Stimulated activated CD4-positive, alpha-beta T cell treated with anti-CD3 and anti-CD28 coated beads, Interleukin-15, amount 100 ng/mL, for 24 hours (primary cell): ENCODE measurements at places on chromosomes 13 and 19.

GRCh38 chr13:23695711-23696464, 125.7 kb downstream of the TNFRSF19 start:
- peak; percentile 60 for DNase-seq

- no peak for DNase-seq
These were observed 152.7 kb upstream of the SERP2 start for GRCh38 chr13:44220948-44221347.

DNA sequence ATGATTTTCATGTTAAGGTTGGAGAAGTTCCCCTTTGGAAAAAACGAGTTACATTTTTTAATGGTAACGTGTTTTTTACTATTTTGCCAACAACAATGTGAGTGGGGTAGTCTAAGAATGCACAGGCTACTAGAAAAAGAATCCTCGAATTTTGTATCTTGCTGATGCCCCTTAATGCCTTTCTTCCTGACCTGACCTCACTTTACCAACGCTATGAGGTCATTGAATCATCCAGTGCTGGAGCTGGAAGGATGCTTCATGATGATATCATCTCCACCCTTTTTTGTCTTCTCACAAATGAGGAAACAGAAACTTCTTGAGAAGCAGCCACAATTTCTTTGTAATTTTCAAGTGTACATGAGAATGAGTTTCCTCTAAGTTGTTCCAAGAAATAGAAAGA, 8.2 kb upstream of the UBL3 start:
- DNase-seq = no peak

DNA sequence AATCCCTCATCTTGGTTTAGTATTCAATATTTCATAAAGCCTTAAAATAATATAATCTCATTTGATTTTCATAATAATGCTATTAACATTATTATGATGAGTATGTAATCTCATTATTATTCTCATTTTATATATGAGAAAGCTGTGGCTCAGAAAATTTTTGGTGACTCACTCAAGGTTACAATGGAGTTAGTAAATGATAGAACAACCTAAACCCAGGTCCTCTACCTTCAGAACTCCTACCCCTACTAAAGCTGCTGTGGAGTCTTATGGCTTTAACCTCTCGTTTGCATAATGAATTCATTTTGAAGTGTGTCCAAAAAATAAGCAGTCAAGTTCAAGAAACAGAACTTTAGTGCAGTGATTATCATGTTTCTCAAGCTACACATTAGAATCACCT, 226.3 kb downstream of the TBC1D4 start:
- no peak for DNase-seq

GRCh38 chr19:38656171-38656981, 8.9 kb downstream of the ACTN4 start:
- DNase-seq = peak; percentile 51

DNA sequence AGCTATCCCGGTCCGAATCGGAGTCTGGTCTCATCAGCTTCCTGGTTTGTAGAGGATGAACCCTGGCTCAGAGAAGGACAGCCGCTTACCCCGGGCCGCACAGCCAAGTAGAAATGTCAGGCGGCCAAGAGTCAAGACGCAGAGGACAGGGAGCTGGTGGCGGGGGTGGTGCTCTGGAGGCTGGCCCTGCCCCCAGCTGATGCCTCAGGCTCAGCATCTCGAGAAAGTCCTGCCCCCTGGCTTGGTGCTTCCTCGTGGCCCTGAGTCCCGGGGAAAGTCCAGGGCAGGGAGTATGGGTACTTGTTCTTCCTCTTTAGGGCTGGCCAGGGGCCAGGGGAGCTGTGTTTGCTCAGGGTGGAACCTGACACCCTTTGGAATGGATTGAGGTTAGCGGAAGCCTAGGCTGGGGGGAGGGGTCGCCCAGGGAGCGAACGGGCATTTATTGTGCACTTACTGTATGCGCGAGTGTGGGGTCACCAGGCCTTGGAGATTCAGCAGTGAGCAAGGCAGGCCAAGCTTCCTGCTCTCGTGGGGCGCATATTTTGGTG, 2.2 kb downstream of the TJP3 start:
- DNase-seq = no peak

GRCh38 chr13:30779016-30779415, 43.7 kb downstream of the ALOX5AP start:
- DNase-seq = no peak

GRCh38 chr13:68666774-68667397, 1436.8 kb upstream of the PCDH9 start:
- no peak for DNase-seq

- peak; percentile 26 for DNase-seq
These were observed 72.4 kb upstream of the TSC22D1 start for GRCh38 chr13:44648392-44649103.

GRCh38 chr13:42396501-42396900, 124.5 kb downstream of the AKAP11 start:
- DNase-seq = peak; percentile 79

- peak; percentile 52 for DNase-seq
These were observed 47.7 kb upstream of the UQCRFS1 start for GRCh38 chr19:29260477-29261317.

DNA sequence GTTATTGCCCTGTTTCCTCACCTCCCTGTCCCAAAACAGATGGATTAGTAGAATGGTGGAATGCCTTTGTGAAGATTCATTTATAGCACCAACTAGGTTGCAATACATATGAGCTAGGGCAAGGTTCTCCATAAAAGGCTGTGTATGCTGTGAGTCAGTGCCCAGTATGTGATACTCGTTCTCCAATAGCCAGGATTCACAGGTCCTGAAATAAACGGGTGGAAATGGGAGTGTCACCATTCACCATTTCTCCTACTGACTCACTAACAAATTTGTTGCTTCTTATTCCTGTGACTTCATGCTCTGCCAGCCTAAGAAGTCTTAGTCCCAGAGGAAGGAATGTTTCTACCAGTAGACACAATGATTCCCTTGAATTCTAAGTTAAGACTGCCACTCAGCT, 1745.4 kb downstream of the SLITRK1 start:
- no peak for DNase-seq

DNA sequence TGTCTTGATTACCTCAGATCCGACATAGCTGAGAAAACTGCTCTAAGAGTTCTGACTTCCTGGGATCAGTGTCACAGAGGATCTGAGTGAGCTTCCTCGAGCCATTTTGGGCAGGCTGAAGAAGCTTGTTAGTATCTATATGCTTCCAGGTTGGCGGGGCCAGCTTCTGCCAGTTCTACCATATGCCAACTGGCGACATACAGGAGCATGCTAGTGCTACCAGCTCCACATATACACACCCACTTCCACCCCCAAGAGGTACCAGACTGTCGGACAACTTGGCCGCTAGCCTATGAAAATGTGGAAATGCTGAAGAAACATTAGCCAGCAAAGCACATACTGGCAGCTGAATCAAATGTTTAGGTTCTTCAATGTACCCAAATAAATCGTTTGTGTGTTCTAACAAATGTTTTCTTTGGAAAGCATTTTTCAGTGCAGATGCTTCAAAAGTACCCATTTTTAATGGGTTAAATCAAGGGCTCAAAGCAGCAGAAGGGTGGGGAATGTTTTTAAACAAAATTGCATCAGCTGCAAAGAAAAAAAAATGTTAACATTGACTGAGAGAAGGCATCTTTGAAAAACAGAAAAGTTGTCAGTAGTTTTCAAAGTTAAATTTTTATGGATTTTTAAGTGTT, 163.7 kb downstream of the KLF12 start:
- no peak for DNase-seq

DNA sequence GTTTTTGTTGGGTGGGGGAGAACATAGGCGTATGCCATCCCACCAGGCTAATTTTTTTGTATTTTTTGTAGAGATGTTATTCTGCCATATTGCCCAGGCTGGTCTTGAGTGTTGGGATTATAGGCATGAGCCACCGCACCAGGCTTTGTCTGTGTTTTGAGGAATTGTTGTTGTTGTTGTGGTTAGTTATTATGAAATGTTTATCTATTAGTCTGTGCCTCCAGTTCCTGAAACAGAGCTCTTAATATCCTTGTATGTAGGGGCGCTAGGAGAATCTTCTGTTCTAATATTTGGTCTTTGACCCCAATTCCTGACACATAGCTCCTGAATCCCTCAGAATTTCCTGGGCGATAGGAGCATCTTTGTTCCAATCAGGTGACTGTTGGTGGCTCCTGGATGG, 5.6 kb upstream of the LATS2 start:
- DNase-seq = no peak

GRCh38 chr13:33678906-33679657, 138.9 kb upstream of the RFC3 start:
- peak; percentile 88 for DNase-seq

DNA sequence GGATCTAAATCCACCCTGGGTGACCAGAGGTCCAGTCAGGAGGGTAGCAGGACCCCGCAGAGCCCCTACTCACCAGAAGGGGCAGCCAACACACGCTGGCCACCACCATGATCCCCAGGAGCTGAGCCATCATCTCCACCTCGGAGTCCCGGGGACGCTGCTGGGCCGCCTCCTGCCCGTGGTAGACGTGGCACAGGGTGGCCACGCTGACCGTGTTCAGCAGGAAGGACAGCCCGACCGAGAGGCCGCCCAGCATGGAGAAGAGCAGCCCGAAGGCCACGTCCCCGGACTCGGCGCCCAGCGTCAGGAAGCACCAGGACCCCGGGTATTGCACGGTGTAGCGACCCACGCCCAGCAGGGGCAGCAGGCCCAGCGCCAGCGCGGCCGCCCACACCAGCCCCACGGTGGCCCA, 6.9 kb downstream of the TBXA2R start:
- no peak for DNase-seq

DNA sequence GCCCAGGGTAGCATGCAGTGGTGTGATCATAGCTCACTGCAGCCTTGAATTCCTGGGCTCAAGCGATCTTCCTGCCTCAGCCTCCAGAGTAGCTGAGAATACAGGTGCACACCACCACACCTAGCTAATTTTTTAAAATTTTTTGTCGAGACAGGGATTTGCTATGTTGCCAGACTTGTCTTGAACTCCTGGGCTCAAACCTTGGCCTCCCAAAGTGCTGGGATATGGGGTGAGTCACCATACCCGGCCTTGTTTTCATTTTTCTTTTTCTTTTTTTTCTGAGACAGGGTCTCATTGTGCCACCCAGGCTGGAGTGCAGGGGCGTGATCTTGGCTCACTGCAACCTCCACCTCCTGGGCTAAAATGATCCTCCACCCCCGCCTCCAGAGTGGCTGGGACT, 38.7 kb downstream of the KEAP1 start:
- no peak for DNase-seq

DNA sequence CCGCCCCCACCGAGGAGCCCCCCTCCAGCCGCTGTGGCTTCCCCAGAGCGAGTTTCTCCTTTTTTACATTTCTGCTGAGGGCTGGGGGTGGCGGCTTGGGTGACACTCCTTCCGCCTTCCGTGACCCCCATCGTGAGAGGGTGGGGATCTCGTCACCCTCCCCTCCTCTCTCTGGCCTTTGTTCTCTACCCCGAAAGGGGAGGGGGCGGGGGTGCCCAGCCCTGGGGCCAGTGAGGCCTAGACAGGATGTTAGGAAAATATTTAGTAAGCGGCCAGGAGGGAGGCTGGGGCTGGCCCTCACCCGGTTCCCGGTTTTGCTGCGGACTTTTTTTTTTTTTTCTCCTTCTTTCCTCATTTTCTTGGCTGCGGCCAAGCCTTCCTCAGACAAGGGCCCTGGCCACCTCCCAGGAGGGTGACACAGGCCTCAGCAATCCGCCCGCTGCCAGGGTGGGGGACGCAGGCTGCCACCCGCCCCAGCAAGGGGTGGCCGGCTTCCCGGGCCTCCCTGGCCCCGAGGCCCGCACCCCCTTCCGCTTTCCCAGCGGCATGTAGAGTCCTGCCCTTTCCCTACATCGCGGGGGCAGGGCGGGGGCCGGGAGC, 3.9 kb downstream of the MIDN start:
- peak; percentile 79 for DNase-seq

GRCh38 chr13:21218351-21219035, 42.0 kb downstream of the MRPL57 start:
- DNase-seq = no peak

GRCh38 chr13:93915269-93915809, 564.1 kb downstream of the DCT start:
- DNase-seq = no peak

GRCh38 chr19:52237197-52237596, 32.2 kb upstream of the ZNF766 start:
- no peak for DNase-seq

GRCh38 chr13:100209857-100210825, 121.2 kb downstream of the PCCA start:
- peak; percentile 2 for DNase-seq

- peak; percentile 23 for DNase-seq
These were observed 1.7 kb downstream of the PROSER1 start for GRCh38 chr13:39036212-39036611.

DNA sequence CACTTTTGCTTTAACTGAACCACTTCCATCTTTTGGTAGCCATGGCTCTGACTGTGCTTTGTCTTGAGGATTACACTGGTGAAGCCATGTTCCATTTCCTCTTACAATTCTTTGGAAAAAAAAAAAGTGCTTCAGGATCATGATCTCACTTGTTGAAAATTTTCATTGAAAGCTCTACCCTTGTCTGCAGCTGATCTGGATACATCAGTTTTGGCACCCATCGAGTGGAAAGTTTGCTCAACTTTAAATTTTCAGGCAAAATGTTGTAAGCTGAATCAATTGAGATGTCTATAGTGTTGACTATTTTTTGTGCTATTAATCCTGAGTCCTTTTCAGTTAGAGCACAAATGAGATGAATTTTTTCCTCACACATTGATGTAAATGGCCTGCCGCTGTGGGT, 48.3 kb upstream of the RFXAP start:
- DNase-seq = no peak

- DNase-seq = no peak
These were observed 846 bp downstream of the TGFBR3L start for GRCh38 chr19:7915250-7916102.

- DNase-seq = no peak
These were observed 13.7 kb downstream of the FAM124A start for GRCh38 chr13:51235756-51236490.

DNA sequence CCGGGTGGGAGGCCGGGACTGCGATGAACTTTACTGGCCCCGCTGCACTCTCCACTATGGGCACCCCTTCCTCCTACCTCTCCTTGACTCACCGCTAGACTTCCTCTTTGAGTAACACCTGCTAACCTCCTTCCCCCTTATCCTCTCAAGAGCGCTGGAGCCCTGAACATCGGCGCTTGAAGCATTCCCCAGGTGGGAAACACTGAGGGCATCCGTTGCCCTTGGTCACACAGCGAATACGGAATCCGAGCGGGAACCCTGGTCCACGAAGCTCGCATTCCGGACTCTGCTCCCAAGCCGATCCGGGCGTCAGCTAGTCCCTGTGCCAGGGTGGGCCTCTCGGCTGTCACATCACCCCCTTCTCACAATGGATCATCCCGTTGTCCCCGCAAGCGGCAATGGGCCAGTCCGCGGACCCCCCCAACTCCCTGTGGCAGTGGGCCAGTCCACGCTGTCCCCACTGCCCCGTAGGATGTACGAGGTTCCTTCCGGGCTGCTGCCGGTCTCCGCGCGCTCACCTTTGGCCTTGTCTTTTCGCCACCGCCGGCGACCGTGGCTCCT, 4.2 kb downstream of the LIPE start:
- peak; percentile 55 for DNase-seq
